ENCODE measurements at places on chromosomes 2 and 18.

- DNase-seq: no peak
These were observed 325.9 kb downstream of the CLIP4 start for GRCh38 chr2:29440921-29441623.

GRCh38 chr2:215611609-215612386 lies 175.9 kb upstream of the FN1 start:
- no peak for DNase-seq

- no peak for DNase-seq
These were observed 164.1 kb downstream of the KIAA1328 start for GRCh38 chr18:36993068-36993467.

- no peak for DNase-seq
These were observed 191.0 kb downstream of the HRH4 start for GRCh38 chr18:24651434-24651833.

DNA sequence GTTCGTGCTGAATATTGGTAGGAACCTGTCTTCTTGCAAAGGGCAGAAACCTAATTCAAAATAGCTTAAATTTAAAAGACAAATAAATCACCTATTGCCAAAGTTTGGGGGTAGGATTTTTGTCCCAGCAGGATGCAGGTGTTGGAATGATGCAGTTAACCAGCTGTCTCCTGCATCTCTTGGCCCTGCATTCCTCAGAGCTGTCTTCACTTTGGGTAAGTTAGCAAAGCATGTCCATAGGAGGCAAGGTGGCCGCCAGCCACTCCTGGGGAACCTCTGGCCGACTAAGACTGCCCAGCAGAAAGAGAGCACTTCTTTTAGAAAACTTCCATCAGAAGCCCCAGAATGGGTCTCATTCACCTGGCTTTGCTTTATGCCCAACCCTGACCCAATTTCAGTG lies 20.5 kb upstream of the NYAP2 start:
- DNase-seq: no peak

DNA sequence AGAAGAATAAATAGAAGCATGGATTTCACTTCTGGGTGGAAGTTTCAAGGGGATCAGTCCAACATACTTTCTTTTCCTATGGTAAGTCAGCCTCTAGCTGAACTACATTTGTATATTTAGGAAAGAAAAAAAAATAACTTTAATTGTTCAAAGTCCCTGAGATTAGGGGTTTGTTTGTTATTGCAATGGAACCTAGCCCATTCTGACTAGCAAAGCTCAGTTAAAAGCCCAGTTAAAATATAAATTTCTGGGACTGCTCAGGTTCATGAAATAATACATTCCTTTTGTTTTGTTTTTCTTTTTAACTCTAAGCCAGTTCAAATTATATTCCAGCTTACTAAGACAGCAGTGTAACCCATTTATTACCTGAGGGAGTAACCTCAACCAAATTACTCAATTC lies 2069.6 kb upstream of the CELF4 start:
- no peak for DNase-seq

DNA sequence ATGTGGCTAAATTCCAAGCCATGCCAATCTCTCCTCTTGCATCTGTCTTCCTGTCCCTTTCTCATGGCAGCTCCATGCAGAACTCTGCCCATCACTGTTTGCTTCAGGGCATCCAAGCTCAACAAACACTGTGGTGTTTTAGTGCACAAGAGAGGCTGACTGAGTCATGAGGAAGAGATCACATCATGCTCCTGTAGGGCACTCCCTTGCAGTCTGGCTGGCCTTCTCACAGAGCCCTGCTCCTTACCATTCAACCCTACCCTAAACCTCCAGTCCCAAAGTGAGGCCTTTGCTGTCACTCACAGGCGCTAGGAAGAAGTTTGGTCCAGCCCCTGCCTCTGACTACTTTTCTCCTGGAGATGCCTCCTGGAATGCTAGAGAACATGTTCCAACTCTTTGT lies 194.0 kb downstream of the LRATD1 start:
- DNase-seq: no peak

- no peak for DNase-seq
These were observed 15.5 kb upstream of the IHH start for GRCh38 chr2:219076253-219076652.

- no peak for DNase-seq
These were observed 143.1 kb downstream of the SETBP1 start for GRCh38 chr18:44823782-44824181.

DNA sequence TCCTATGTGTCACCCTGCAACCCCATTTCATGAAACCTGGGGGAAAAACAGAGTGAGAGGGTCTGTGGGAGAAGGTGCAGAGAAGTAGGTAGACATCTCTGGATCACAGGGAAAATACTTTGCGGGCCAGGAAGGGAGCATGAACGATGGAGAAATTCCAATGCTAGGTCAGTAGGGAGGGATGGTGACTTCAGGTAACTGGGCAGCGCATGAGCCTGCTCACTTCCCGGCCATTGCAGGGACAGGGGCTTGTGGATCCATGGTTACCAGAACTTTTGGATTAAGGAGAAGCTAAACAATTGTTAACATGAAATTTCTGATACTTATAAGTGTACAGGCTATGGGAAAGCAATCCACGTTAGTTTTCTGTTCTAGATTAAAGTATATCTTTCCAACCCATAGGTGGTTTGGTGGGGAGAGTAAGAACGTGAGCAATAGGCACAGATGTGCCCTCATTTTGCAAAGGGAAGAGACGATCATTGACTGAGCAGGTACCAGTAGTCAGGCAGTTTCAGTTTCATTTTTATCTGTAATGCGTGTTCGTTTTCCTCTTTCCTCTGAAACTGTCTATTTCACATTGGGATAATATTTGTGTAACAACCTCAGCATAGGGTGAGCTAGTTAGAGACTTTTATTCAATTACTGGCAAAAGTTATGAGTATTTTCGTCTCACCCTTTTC lies 65.0 kb downstream of the NYAP2 start:
- DNase-seq: no peak

DNA sequence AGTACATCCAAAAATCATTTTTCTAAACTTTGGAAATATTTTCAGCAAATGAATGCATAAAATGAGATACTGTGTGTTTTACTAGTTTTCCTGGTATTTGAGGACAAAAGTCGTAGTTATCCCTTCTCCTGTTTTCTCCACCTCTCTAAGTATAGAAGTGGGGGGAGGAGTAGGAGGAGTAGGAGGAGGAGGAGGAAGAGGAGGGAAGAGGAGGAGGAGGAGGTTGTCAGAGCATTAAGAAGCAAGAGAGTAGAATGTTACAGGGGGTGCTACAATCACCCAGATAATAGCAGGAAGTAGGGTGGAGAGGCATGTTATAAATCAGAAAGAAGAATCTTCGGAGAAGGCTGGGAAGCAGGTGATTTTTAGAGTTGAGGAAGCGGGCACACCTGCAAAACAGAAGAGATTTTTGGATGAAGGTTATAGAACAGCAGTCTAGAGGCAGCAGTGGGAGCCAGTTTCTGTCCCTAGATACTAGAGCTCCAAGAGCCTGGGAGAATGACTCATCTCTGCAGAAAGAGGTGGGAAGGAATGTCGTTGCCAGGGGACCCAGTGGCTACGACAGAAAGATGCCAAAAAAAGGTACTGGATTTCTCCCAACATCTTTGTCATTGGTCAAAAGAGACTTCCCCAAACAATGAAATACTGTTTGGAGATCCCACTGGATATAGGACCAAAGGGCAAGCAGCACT lies 44.2 kb upstream of the AQP4 start:
- no peak for DNase-seq

GRCh38 chr18:10474309-10474708 lies 19.9 kb downstream of the APCDD1 start:
- no peak for DNase-seq

DNA sequence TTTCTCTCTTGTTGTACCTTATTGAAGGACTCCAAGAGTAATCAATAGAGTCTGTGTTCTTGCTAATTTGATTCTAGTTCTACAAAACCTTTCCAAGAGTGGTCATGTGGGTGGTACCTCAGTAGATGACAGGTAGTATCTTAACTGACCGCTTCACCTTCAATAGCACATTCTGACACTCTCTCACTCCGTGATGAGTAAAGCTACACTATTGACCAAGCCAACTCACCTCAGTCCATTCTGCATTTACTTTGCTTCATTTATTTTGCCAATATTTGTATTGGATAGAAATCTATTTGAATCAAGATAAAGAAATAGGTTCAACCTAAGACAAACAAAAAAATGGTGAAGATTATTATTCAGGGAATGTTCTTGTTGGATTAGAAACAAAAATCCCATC lies 1869.6 kb upstream of the CELF4 start:
- no peak for DNase-seq

DNA sequence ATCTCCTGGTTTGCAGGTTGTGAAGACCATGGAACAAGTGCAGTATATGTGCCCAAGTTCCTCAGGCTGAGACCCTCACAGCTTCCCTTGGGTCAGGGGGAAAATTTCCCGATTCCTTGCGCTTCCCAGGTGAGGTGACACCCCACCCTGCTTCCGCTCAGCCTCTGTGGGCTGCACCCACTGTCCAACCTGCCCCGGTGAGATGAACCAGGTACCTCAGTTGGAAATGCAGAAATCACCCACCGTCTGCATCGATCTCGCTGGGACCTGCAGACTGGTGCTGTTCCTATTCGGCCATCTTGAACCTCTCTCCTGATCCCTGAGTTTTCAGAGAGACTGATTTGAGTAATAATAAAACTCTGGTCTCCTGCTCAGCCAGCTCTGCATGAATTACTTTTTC lies 30.6 kb downstream of the CHCHD5 start:
- no peak for DNase-seq

- no peak for DNase-seq
These were observed 53.2 kb downstream of the NYAP2 start for GRCh38 chr2:225452677-225453076.

- DNase-seq: no peak
These were observed 72.3 kb downstream of the SPATS2L start for GRCh38 chr2:200378652-200379290.

DNA sequence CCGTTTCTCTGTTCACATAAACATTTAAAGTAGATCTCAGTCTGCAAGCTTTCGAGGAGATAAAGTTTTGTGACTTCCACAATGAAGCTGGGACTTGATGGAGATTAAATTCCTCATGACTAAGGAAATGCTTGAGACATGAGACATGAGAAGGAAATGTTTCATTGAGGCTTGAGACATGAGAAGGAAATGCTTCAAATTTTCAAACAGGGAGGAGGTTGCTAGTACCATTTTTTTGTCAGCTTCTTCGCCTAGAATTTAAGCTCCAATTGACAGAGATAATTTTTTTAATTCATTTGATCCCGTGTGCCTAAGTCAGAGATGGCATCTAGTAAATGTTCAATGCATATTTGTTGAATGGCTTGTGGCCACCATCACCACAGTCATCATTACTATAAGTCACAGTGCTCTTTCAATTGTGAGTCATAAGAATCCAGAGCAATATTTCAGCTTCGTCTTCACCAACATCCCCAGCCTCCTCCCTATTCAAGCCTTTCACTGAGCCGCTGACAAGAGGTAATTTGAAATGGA lies 543 bp upstream of the MARCHF4 start:
- DNase-seq: no peak

GRCh38 chr2:165141601-165142354 lies 62.1 kb downstream of the SCN3A start:
- no peak for DNase-seq

- DNase-seq: no peak
These were observed 346.1 kb upstream of the KYNU start for GRCh38 chr2:142531377-142531776.

- DNase-seq: no peak
These were observed 26.2 kb downstream of the MGAT4A start for GRCh38 chr2:98704499-98705332.

DNA sequence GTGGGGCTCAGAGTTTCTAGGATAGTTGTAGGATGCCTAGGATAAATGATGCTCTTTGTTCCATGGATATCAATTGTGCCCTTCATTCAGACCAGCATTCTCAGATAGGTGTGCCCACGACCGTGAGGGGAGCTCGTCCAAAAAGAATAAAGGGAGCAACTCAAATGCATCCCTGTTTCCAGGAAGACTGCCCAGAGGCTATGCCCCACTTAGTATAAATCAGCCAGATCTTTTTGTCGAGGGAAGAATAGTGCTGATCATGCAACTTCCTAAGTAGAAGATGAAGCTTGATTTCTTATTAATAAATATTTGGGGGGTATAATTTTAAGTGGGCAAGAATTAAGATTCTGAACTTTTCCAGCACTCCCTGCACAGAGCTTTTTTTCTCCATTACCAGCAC lies 450.2 kb downstream of the ARHGAP15 start:
- no peak for DNase-seq

DNA sequence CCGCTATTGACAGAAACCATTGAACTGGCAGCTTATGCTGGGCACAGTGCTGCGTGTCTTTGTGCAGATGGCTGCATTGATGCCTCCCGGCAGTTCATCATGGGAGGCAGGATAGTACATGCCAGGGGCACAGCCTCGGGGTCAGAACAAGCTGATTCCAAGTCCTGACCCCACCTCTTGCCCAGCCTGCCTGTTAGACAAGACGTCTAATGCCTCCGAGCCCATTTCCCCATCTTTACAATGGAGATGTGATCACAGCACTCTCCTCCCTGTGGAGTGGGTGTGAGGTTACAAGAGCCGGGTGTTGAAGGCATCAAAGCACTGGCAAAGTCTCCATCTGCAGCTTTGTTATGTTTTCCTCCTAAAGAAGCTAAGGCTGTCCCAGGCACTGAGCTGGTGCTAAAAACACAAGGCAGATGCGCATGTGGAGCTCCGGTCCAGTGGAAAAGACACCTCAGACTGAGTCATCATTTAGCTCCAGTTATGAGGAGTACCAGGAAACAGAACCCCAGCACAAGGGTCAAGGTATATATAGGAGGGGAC lies 125.7 kb upstream of the EPAS1 start:
- no peak for DNase-seq

Data from left lobe of liver (tissue), 2 donors.